Activated CD4-positive, alpha-beta T cell treated with anti-CD3 and anti-CD28 coated beads for 48 hours (primary cell): ENCODE measurements at places on chromosomes 5 and 9.

DNA sequence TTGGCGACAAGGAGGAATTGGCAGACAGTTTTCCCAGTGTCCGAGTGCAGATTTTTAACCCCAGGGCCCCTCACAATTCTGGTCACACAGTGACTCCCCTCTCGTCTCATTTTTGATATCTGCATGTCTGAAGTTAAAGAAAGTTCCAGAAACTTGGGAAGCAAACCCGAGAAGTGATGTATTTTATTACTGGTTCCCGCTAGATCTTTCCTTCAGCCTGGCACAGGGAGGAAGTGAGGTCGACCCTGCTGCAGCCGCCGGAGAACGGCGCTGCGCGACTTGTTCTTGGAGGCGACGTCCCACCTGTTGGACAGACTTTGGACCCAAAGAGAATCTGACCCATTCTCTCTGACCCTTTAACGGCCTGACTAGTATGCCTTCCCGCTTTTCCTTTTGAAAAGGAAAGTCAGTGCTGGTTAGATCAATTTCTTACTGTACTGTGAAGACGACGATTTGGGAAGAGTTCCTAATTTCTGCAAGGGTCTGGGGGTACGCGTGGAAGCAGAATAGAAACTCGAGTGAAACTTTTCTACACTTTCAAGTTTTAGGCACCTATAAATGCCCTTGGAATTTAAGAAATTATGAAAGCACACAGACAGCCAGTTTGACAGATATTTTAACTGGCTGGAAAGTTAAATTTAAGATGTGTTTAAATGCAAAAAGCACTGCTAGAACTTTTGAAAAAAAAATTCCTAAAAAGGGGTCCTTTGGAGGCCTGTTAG, 744 bp downstream of the OTULIN start:
- DNase-seq, result peak; percentile 34

DNA sequence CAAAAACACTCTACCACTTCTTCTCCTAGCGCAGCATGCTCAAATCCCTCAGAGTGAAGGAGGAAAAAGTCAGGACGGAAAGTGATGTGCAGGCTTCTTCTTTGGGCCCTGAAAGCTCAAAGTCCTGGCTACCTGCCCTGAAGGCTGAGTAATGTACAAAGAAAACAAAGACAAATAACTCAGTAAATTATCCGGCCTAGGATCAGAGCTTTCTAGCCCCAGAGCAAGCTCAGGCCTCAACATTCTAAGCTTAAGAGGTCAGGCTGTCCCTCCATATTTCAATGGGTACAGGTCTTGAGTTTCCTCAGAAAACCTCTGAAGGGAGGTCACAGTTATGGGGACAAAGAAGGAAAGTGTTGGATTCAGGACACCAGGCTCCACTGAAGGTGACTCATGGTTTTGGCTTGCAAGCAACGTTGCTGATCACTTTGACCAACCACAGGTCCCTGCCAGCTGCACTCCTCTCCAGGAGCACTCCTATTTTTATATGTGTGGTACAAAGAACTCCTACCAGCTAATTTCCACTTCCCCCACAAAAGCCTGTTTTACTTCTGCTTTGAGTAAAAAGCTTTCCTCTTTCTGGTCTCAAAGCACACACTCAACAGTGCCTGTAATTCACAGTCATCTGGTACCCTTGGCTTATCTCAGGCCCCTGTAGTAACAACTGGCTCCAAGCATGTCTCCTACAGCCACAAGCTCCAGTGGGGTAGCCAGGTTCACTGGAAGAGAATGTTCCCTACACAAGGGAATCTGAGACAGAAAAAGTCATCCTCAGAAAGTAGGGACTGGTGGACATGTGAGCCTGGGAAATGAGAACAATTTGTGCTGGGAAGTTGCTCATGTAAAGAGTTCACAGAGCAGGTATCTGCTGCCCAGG, 115.7 kb downstream of the UGCG start:
- peak; percentile 48 for DNase-seq

GRCh38 chr9:114844766-114845165, 38.9 kb upstream of the TNFSF15 start:
- DNase-seq, result no peak

DNA sequence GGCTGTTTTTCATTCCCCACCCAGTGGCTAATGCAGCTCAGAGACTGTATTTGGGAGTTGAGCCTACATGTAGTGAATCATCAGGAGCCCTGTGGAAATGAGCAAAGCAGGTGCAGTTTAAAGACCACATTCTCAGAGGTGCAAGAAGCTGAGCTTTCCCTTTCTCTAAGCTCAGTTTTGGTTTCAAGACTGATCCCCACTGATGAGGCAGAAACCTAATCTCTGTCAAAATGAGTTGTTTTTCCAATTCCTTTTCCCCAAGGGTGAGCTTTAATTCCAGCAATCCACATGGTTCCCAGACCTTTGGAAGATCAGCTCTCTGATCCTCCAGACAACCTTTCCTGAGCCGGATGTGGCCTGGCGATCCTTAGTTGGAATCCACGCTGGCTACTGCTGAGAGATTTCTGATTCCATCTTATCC, 420.5 kb downstream of the EBF1 start:
- DNase-seq, result no peak

DNA sequence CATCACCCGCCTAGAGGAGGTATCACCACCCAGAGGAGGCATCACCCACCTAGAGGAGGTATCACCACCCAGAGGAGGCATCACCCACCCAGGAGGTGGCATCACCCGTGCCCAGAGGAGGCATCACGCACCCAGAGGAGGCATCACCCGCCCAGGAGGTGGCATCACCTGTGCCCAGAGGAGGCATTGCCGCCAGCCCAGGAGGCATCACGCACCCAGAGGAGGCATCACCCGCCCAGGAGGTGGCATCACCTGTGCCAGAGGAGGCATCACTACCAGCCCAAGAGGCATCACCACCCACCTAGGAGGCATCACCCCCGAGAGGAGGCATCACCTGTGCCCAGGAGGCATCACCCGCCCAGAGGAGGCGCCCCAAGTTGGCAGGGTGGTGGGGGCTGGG, 2.6 kb downstream of the NOTCH1 start:
- DNase-seq, result no peak

DNA sequence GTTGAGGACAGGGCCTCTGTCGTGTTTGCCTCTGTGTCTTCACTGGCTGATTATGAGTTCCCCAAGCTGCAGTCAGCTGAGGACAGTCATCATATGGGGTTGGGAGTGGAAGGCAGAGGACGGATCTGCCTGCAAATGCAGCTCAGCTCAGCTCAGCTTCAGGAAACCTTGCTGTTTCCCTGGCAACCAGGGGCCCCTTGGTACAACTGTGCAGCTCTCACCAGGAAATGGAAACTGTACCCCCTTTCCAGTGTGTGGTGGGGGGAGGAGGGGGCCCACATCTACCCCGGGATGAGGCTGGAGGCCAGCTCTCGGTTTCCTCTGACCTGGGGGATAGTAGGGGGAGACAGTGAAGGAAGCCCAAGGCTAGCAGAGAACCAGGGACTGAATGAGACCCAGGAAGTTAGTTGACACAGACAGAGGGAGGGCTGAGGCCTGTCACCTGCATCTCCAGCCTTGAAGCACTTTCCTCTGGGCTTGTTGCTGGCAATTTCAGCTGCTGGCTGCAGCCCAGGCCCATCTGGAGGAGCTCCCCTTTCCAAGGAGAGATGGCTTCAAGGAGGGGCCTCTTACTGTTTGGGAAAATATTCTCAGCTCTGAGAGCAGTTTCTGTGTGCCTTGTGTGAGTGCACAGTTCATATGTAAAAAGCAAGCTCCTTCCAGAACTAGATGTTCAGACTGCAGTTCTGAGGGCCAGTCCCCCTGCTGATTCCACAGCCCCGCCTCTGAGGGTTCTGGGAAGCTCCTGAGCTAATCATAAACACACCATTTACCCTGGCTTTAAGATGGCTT, 6.9 kb downstream of the ANXA6 start:
- DNase-seq, result peak; percentile 74
